ENCODE measurements at places on chromosomes 1 and 21. TPM values are rescaled to one million over a fixed set of nuclear protein-coding genes. Genes with fewer than 3 reads are reported as not detected.

NUAK2 gene
- total RNA-seq, result 17.4 TPM

MFAP2 gene
- 12.9 TPM for total RNA-seq

ACTRT2 gene
- not detected for total RNA-seq

MIXL1 gene
- 0.69 TPM for total RNA-seq

ICOSLG gene
- total RNA-seq, result 5.5 TPM

LINGO4 gene
- total RNA-seq, result not detected

RNU1-1 gene
- 1,290 TPM for total RNA-seq

LCE1C gene
- not detected for total RNA-seq

C1orf226 gene
- total RNA-seq, result 38.4 TPM

TNFRSF25 gene
- total RNA-seq, result 7.0 TPM

ADAM30 gene
- not detected for total RNA-seq

PRDM16 gene
- 22.3 TPM for total RNA-seq

LCE1D gene
- not detected for total RNA-seq

PPIE gene
- total RNA-seq, result 53.0 TPM

RIMS3 gene
- total RNA-seq, result 5.7 TPM

AADACL4 gene
- total RNA-seq, result not detected

MFSD2A gene
- 1.2 TPM for total RNA-seq
